Activated CD8-positive, alpha-beta T cell treated with anti-CD3 and anti-CD28 coated beads for 36 hours (primary cell): ENCODE measurements at places on chromosomes 1 and 21. TPM values are rescaled to one million over a fixed set of nuclear protein-coding genes. Genes with fewer than 3 reads are reported as not detected.

Gene SEC16B
- not detected for total RNA-seq

DNA sequence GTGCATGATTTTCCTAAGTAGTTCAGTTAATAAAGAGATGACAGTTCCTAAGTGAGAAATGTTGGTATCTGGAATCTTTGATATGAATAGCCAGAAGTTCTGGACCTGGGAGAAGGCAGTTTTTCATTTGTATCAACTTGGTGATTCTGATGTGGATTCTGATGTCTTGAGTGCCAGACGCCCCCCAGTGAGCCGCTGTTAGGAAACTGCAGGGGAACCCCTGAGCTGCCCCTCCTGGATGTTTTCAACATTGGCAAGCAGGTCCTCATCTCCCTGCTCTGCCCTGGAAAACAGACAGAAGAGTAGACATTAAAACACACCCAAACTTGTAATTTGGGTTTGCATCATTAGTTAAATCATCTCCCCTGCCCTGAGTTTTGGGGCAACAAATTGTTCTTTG lies 7.4 kb downstream of the ETS2 start:
- no peak overlapping the region for H3K4me3 ChIP-seq
- peak overlapping the region; percentile 25 for H3K27ac ChIP-seq
- H3K36me3 ChIP-seq, result peaks cover 85% of the 10 kb centered on the region
- DNase-seq, result no peak
- no peaks in the 10 kb centered on the region for H3K27me3 ChIP-seq

DNA sequence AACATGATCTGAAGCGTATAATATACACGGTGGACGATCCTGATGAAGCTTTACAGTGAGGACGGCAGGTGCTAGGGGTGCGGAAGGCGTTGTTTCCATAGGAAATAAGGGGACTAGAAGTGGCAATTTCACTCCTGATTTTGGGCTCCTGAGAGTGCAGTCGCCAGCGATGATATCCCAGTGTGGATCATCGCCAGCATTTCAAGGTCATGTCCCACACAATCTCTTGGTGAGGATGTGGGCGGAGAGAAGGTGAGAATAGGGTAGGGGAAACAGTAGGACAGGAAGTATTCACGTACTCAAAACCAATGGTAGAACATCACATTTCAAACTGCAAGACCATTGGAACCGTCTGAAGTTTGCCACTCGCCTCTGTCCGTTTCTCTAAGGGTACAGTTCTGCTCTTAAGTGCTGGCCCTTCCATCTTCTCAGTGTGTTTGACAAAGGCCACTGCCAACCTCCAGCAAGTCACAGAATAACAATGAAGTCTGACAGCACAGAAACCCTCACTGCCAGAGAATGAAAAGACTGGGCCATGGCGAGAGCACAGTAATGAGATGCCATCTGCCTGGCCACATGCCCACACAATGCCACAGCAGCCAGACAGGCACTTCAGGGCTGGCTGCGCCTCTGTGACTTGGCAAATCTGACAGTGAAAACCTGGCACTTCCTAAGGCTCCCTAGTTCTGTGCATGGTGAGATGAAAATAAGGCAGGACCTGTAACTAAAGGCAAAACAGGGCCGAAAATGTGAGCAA lies 27.9 kb downstream of the PCSK9 start:
- H3K27ac ChIP-seq, result peak overlapping the region; percentile 12
- DNase-seq, result no peak
- no peaks in the 10 kb centered on the region for H3K27me3 ChIP-seq
- peaks cover 6% of the 10 kb centered on the region for H3K4me1 ChIP-seq
- no peak overlapping the region for H3K4me3 ChIP-seq

DNA sequence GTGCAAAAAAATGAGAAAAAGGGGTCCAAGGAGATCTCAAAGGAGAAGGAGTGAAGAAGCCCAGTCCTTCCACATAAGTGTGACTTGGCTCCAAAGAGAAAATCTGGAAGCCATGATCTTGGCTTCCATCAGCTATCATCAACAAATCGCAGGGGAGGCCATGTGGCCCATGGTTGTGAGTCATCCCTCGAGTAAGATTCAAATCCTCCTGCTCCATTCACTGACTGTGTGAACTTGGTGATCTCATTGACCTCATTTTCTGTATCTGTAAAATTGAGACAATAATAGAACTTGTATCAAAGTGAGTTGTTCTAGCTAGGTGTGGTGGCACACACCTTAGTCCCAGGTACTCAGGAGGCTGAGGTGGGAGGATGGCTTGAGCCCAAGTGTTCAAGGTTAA lies 79.1 kb upstream of the OLIG2 start:
- H3K4me1 ChIP-seq, result no peaks in the 10 kb centered on the region
- H3K27me3 ChIP-seq, result no peaks in the 10 kb centered on the region
- no peak overlapping the region for H3K27ac ChIP-seq
- H3K4me3 ChIP-seq, result no peak overlapping the region
- no peak for DNase-seq

Gene FMO1
- total RNA-seq, result not detected

DNA sequence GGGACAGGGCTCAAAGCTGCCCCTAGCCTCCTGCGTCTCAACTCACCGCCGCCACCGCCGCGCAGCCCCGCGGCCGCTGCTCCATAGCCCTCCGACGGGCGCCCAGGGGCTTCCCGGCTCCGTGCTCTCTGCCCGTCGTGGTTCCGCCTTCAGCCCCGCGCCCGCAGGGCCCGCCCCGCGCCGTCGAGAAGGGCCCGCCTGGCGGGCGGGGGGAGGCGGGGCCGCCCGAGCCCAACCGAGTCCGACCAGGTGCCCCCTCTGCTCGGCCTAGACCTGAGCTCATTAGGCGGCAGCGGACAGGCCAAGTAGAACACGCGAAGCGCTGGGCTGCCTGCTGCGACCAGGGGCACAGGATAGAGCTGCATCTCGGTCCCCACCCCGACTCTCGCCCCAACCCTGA lies at the start of gene TNFRSF25:
Gene TNFRSF25 (minus strand): TSS at position 151 of the 400 bp plus-strand sequence. CDS start 66 bp downstream, at position 85.
- H3K4me3 ChIP-seq, result peak within 1 kb of the TSS; percentile 92
- peaks cover 31% of the 10 kb centered on the region for H3K4me1 ChIP-seq
- H3K27me3 ChIP-seq, result no peaks in the 10 kb centered on the region
- peaks cover 25% of the 10 kb centered on the region for H3K36me3 ChIP-seq
- peak within 1 kb of the TSS; percentile 86 for H3K27ac ChIP-seq
- DNase-seq, result peak; percentile 57
